ENCODE measurements at places on chromosomes 4 and X. TPM values are rescaled to one million over a fixed set of nuclear protein-coding genes. Genes with fewer than 3 reads are reported as not detected.

- no peak for ATAC-seq
Measured at GRCh38 chr4:9988933-9989332, 32.4 kb downstream of the SLC2A9 start.

GRCh38 chrX:15319075-15319474 lies 3.6 kb upstream of the ASB11 start:
- ATAC-seq = no peak

DNA sequence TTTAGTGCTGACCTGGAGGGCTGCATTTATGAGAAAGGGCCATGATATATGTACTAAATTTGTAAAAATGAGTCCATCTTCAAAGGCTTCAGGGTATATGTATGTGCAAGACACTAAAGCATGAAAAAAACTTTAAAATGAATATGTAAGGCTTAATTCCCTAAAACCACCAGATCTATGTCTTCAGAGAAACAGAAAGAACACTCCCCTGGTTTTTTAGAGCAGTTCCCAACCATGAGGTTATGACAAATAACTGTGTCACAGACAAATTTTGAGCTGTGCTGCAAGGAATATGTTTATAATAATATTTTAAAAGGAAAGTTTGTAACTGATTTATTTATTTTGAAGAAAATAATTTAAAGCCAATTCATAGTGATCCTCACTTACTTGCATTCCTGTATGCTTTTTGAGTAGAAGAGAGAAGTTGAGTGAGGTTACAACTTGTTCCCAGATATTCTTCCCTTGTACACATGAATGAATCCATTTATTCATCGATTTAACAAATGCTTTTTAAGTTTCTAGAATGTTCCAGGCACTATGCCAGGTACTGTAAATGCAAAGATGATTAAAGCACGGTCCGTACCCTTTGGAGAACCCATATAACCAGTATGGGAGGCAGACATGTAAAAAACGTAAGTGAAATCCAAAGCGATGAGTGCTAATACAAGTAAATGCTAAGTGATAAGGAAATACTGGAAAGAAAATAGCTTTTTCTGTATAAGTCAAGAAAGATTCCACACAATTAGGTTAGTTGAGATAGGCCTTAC lies 295.2 kb upstream of the DIAPH2 start:
- ATAC-seq = no peak

DNA sequence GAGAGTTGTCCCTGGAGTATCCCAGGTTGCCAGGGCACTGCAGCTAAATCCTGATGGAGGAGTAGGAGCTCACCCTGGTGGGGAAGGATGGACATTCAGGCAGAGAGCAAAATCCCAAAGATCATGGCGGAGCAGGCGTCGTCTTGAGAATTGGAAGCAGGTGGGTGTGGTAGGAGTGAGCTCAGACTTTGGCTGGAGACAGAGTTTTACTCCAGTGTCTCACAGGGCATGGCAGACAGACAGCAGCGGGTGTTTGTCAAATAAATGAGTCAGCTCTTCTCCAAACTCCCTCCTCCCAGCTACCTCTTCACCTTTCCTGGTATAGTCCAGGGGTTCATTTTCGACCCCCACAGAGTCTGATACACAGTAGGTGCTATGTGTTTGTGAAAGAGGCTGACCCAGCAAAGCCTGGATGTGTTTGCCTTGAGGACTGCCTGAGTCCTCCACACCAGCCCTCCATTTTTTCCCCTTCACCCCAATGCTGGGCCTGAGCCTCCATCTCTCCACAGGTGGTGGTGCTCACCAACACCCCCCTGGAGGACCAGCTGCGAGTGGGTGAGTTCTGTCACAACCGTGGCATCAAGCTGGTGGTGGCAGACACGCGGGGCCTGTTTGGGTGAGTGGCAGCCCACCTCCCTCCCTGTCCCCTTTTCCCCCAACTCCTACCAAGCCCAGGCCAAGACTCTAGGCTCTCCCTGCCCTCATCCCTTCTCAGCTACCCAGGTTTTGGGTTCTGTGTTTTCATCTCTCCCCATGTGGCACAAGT lies 6.9 kb downstream of the UBA1 start:
- peak; percentile 74 for ATAC-seq

DNA sequence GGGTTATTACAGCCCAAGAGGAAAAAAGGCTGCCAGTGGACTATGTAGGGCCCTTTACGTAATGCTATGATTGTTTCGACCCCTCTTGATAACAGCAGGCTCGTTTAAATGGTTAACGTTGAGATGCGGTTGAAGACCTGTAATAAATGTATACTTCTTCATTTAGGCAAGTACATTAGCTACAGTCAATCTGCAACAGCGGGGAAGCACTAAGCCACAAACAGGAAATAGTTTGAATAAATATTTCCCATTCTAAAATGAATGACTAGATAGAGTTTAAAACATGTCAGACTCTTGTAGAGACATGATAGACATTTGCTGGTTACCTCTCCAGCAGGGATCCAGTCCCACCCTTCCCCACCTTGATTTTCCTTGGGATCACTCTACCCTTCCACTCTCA lies 38.1 kb upstream of the STIM2 start:
- no peak for ATAC-seq

- ATAC-seq = no peak
Measured at GRCh38 chr4:144716778-144717177, 70.8 kb downstream of the HHIP start.

GRCh38 chrX:104854790-104855340 lies 288.9 kb downstream of the IL1RAPL2 start:
- ATAC-seq = no peak

- no peak for ATAC-seq
Measured at GRCh38 chr4:182807767-182808548, 109.2 kb downstream of the DCTD start.

- no peak for ATAC-seq
Measured at GRCh38 chrX:31384471-31384870, 312.6 kb upstream of the FTHL17 start.

GRCh38 chrX:44744799-44745198 lies 99.0 kb upstream of the DUSP21 start:
- no peak for ATAC-seq

GRCh38 chr4:40294339-40294738 lies 40.8 kb upstream of the CHRNA9 start:
- no peak for ATAC-seq

DNA sequence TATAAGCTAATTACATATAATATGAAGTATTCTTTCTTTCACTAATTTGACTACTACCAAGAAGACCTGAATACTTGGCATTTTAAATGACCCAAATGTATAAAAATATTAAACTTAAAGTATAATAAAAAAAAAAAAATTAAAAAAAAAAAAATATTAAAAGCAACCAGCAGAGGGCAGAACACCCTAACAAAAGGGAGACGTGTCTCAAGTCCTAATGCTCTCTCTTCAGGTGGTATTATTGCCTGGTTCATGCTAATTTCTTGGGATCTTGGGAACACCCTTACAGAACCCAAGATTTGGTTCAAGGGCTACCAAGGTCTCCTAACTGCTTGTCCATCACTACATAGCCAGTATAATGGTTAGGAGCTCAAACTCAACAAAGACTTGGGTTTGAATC lies 754.8 kb downstream of the RAB28 start:
- no peak for ATAC-seq

- no peak for ATAC-seq
Measured at GRCh38 chr4:88006956-88007303, 505 bp upstream of the PKD2 start.

DNA sequence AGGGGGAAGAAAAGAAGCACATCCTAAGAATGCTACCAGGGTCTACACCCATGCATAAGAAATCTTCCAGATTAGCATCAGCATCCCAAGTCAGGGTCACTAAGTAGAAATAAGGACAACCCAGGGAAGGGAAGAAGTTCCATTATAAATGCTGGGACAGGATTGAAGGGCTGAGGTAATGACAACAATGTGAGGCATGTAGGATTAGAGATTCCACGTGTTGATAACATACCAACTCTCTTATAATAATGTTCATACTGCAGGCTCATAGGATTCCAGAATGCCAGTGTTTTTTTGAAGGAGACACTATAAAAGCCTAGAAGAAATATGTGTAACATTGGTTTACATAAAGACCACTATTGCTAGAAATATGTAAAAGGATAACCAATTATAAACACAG lies 201.2 kb downstream of the MID1IP1 start:
- ATAC-seq = no peak

- no peak for ATAC-seq
Measured at GRCh38 chr4:149932188-149932587, 116.5 kb upstream of the IQCM start.

- ATAC-seq = no peak
Measured at GRCh38 chrX:118220509-118220908, 103.9 kb upstream of the KLHL13 start.

DNA sequence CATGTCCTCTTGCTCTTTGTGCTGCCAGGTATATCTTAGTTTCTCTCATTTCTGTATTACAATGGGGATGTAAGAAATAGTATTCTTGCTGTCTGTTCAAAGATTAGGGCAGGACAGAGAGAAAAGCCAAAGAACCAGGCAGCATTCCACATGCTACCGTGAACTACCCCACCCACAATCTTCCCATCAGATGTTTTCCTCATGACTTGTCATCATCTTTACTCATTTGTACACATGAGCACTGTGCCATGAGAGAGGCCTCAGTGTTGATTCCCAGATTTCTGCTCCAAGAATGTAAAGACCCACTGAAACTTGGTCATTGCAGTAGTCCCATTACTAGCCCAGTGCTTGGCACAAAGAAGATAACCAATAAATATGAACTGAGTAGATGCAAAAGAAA lies 354.6 kb upstream of the RASGEF1B start:
- no peak for ATAC-seq

DNA sequence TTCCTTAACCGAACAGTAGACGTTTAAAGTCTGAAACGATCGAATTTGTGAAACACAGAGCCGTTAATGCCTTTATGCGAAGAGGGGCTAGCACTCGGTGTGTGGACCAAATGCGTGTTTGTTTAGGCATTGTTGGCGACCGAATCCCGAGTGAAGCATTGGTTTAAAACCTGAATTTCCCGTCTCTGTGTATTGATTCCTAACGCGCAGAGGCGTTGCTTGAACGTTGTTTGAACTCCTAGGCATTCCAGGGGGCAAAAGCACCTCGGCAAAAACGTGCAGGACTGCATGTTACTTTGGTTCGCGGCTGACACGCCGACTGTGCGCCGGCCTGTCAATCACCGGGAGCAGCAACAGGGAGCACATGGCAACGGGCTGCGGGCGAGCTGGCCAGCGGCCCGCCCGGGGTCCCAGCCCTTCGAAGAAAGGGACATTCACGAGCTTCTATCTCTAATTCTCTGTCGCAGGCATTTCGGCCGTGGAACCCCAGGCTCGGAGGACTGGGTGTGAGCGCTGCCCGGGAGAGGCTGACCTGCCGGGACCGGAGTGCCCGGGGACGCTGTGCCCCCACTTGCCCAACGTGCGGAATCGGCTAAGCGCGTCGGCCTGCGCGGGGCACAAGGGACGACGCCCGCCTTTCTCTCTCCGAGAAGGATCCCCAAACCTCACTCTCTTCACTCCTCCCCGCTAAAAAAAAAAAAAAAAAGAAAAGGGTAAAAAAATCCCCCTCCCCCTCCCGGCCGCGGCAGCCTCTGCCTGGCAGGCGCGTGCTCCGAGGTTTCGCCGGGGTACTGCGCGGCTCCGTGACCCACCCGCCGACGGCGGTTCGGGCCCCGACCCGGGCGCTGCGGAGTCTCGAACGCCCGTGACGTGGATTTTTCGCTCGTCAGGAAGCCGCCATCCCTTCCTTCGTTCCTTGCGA lies 810 bp downstream of the SPRY1 start:
- ATAC-seq = peak; percentile 12

DNA sequence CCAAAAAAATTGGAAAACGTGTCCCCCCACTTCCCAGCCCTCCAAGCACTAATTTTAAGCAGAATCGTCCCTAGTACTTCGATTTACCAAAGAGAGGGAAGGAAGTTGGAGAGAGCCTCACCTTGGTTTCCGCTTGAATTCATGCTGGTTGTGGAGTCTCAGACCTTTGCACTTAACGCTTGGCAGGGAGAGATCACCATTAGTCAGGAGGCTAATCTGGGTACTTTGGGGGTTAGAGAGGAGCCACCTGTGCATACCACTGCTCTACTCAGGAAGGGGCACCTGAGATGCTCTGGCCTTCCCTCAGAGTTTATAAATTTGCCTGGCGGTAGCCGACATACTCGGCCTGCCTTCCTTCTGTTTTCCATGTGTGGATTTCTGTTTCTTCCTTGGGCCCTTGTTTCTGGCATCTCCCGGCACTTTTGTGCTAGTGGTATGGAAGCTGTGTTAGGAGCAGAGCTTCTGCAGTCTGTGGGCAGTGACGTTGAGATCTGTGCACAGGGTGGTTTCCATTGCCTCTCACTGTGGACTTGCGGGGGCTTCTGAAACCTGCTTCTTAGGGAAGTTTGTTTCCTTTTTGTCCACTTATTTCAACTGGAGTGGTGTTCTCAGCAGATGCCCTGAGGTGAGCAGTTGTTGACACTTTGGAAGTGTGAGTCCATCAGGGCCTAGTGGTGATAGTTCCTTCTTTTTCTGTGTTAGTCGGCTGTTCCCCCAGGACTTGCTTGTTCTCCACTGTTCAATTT lies 104.2 kb downstream of the TMEM131L start:
- ATAC-seq = no peak

The CC2D2A gene
- 31.8 TPM for total RNA-seq

The SPANXA1 gene
- total RNA-seq = not detected

The PDE5A gene
- total RNA-seq = 358 TPM

The RBM47 gene
- 34.1 TPM for total RNA-seq

The GLRA2 gene
- total RNA-seq = not detected

The GAR1 gene
- total RNA-seq = 3.4 TPM

Data from gastroesophageal sphincter (tissue), 4 donors.